Activated gamma-delta T cell treated with Interleukin-2 at 50 U/mL for 16 hours (primary cell): ENCODE measurements at places on chromosomes 2 and 18.

- no peak for DNase-seq
Observed at GRCh38 chr2:65710356-65710755, 278.0 kb upstream of the SPRED2 start.

- no peak for DNase-seq
Observed at GRCh38 chr2:60522462-60522861, 31.0 kb downstream of the BCL11A start.

DNA sequence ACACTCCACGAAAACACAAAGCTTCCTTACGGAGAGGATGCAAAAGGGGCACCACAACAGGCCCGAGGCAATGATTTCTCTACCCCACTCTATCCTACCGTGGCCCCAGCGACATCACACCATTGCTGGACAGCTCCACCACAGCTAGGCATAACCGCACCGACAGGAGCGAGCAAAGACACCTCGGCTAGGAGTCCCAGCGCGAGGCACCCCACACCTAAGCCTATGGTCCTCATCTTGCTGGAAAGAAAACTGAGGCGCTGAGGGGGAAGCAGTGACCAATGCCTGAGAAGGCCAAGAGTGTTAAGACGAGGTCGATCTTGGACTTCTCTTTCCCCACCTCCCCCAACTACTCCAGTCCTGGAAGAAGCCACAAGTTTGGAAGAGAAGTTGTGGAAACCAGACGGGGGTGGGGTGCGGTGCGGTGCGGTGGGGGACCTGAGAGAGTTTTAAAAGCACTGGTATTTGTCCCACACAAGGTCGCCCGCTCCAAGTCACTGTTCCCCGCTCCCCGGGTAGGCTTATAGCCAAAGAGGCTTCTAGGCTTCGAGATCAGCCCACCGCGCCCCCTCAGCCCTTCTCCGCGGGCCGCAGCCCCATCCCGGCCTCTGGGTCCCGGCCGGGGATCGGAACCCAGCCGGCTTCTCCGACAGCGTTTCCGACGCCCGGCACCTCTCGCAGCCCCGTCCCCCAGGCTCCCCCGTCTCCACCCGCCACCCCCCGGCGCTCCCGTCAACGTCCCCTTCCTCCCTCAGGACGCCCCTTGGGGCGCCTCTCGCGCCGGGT is 766 bp downstream of the PDE6D start:
- DNase-seq, result peak; percentile 6

DNA sequence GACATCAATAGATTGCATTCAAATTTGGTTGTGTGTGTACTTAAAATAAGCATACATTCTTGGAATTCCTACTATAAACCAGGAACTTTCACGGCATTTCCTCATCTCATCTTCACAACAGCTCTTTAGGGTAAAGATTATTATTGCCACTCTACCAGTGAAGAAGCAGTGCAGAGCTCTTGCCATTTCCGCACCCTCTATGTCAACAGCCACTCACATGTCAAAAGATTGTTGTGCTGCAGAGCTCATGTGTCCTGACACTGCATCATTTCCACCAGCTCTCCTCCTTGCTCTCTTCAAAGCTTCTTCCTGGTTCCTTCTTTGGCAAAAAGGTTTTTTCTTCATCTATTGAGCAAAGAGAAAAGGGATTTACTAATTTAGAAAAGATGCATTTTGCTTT is 26.5 kb upstream of the L3MBTL4 start:
- no peak for DNase-seq

DNA sequence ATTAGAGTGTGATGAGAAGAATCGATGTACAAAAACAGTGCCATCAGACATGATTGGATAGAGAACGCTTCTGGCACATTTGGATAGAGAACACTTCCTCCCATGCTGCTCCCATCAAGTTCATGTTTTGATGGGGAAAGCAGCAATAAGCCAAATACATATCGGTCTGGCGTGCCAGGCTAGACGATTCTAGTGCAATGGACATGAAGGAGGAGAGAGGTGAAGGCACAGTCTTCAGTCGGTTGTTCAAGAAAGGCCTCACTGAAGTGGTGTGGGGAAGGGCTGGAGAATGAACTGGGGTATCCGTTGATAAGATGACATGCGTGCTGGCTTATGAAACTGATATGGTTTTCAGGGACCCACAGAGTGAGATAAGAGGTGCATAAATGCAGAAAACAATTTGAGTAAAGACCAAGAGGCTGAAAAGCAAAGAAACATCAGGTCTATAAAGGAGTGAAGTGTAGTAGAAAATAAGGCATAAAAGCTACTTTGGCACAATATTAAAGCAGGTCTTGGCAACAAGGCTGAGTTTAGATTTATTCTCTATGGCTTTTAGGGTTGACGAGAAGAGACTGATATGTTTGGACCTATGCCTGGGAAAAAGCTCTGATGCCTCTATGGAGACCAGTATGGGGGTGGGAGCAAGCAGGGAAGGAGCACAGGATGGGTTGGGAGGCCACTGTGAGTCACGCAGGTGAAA is 117.6 kb upstream of the PIEZO2 start:
- no peak for DNase-seq

- no peak for DNase-seq
Observed at GRCh38 chr18:46560671-46561045, 96.4 kb downstream of the LOXHD1 start.

- DNase-seq, result no peak
Observed at GRCh38 chr2:8149985-8150539, 531.8 kb upstream of the ID2 start.

GRCh38 chr2:215371915-215372897 is 60.3 kb downstream of the ATIC start:
- no peak for DNase-seq
